NCI-H446 (cell line): ENCODE measurements at places on chromosomes 11 and 22.

- no peak for DNase-seq
These were observed 74.3 kb downstream of the TEAD1 start for GRCh38 chr11:12748561-12748960.

- DNase-seq = no peak
These were observed 10.0 kb downstream of the GATD1 start for GRCh38 chr11:767238-767637.

GRCh38 chr22:35740616-35741015 is 22.9 kb downstream of the APOL5 start:
- DNase-seq = no peak

DNA sequence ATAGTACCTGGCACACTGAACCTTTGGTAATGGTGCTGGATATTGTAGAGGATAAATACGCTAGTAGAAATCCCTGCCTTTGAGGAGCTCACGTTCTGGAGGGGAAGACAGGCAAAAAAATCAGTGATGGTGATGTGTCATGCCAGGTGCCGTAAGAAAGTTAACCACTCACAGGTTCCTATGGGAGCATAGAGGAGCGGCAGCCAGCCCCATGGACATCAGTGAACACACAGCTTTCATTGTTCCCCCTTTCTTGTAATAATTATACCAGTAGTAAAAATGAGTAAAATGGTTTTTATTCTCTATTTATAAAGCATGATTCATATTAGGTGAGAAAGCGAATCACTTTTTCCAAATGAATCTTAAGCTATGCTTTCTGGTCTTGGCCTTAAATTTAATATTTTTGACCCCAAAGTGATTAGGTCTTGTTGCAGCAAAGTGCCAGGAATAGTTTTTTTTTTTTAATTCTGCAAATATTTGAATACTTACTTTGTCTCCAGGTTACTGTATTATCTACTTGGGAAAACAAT is 57.9 kb downstream of the UVRAG start:
- no peak for DNase-seq

DNA sequence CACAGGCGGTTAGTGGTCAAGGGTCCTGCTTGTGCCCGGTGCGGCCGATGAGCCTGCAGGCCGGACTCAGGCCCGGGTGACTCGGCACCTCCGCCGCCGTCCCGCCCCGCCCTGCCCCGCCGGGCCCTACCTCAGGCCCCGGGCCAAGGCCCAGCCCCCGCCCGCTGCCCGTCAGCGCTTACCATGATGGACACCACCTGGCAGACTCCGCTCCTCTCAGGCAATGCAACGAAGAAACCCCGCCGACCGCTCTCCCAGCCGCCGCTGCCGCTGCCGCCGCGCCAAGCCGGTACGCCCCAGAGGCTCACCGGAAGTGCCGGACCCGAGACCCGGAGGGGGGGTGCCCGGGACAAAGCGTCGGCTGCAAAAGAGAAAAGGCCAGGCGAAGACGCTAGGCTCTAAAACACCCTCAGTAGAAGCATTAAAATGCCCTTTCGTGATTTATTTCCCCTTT is at the start of gene UFD1:
TSS of gene UFD1 (minus strand) at position 293 of the 454 bp plus-strand sequence. CDS start at position 185, 108 bp downstream.
- peak; percentile 85 for DNase-seq

DNA sequence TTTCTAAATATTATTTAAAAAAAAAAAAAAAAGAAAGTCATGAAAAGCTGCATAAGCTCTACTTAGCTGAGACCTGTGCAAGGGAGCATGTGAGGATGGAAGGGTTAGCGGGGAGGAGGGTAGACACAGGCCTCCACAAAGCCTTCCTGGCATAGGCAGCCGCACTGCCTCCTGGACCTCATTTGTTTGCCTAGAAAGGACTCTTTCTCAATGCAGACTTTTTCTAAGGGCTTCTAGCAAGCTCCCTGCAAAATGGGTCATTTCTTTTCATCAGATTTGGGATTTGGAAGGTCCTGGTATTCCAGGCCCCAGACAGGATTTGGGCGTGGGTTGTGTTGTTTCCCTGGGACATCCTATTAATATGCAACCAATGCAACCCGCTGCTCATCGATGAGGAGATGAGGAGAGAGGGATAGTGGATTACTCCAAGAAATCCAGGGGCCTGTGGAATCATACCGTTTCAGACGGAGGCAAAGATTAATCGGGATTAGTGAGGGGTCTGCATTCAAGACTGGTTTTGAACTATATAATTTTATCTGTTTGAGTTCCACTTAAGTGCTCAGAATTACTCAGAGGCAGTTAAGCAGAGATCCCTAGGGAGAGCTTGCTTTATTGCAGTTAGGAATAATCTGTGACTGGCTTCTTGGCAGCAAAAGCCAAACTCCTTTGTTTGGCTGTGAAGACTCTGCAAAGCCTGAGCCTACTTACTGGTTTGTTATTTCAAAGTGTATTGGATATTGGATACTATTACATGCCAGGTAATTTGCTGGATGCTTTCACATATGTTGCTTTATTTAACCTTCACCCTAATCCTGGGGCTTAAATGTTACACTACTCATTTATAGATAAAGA is 106.9 kb upstream of the NAV2 start:
- DNase-seq = peak; percentile 81

DNA sequence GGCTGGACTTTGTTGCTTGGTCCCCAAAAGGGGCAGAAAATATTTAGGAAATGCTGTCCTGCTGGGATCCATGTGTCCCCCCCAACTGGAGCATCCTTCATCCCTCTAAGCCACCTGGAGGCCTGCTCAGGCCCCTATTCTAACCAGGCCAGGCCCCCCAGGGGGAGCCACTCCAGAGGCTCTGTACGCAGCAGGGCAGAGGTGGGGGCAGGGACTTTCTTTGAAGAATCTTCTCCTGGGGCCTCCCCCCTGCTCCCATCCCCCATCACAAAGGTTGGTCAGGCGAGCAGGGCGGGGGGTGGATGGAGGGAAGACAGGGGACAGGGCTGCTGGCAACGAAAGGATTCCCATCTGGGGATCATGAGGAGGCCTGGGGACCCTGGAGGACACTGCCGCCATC is 170.8 kb downstream of the MN1 start:
- no peak for DNase-seq

- no peak for DNase-seq
These were observed 17.9 kb upstream of the MUC6 start for GRCh38 chr11:1054143-1055108.

- DNase-seq = no peak
These were observed 459.9 kb downstream of the OPCML start for GRCh38 chr11:133072378-133072777.

- DNase-seq = no peak
These were observed 6.4 kb upstream of the GTSE1 start for GRCh38 chr22:46290121-46290842.

DNA sequence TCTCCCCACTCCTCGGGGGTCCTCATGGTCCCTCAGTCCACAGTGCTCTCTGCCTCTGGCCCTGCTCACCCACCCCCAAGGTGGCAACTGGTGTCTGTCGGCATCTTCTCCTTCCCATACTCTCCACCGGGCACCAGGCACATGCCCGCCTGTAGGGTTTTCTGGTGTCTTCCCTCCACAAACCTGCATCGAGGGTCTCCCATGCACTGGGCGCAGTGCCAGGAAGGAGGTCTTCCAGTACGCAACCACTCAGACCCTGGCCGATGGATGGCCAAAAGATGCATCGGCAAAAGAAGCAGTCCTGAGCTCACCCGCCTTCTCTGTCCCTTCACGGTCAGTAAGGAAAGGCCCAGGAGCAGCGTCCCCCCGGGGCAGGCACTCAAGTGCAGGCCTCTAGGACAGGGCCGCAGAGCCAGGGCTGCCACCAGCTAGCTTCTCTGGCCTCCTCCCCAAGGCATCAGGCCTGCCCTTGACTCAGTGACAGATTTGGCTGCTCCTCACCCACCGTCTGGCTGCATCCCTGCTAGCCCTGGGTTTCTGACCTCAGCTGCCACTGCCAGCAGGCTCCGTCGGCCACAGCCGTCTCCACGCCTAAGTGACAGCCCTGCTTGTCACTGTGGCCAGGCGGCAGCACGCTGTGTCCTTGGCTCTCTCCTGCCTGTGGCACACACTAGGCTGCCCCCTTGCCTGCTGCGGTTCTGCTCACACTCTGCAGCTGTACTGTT is 32.1 kb upstream of the IGSF9B start:
- no peak for DNase-seq

- no peak for DNase-seq
These were observed 136.0 kb downstream of the LRRC4C start for GRCh38 chr11:41323446-41323845.

DNA sequence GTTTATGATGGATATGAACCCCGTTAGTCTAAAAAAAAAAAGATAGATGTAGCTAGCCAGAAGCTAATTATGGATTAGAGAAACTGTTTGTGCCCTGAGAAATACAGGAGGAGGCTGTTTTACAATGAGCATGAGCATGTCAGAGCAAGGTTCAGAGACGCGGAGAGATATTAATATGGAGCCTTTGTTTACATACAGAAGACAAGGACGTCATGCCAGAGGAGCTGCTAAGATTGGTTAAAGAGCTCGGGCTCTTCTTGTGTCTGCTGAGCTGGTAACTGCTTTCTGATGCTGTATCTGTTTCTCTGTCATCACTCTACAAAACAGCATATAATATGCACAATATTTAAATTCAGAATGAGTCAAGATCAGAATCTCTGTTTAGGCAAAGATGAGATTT is 24.9 kb upstream of the CCDC89 start:
- DNase-seq = no peak

GRCh38 chr11:110711776-110712658 is at the start of gene ARHGAP20:
Gene ARHGAP20, minus strand, starts transcription at chr11:110712437. Its CDS starts 206 bp downstream, at chr11:110712231.
- DNase-seq = peak; percentile 33

DNA sequence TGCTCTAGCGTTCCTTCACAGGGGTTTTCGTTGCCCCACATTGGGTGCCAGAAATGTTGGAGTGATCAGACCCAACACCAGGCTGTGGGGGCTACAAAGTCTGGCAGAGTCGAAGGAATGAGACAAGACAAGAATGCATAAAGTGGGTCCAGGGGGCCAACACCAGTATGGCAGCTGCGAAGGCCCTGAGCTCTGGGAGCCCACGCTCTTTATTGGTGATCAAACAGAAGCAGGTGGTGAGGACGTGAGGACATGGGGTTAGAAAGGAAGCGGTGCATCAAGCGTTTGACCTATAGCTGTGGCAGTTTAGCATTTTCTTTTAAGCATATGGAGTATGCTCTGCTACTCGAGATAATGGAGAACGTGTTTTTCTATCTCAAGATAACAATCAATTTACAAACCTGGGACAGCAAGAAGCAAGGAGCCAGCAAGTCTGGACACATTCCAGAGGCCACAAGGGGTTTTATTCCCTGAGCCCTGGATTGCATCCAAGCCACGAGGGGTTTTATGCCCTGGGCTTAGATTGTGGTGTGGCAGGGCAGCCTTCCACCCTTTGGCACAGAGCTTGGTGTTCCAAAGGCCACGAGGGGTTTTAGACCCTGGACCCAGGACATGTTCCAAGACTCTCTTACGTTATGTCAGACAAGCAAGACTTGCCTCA is 3.9 kb upstream of the DNAJB13 start:
- no peak for DNase-seq

DNA sequence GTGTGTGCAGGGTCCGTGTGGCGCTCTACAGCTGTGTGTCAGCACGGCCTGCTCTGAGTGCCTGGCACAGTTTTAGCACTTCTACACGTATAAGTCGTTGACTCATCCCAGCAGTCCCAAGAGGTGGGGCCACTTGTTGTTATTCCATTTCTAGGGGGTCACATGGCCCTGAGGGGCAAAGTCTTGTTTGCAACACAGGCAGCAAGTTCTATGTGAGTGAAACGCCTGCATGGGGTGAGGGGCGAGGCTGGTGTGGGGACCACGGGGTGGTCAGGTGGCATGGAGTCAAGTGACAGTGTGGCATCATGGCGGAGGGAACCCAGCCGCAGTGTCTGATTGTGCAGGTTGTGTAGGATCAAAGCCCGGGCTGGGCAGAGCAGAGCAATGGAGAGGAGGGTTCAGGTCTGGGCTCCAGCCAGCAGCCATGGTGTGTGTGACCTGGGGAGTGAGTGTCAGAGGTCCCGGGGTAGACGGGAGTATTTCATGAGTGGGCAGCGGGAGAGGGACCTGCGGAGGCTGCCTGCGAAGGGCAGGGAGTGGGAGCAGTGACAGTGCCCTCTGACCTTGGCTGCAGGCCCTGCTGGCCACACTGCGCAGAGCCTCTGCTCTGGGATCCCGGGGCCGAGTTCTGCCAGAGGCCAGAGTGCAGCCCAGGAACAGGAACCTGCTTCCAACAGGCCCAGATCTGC is 27.9 kb downstream of the SHANK3 start:
- DNase-seq = no peak

DNA sequence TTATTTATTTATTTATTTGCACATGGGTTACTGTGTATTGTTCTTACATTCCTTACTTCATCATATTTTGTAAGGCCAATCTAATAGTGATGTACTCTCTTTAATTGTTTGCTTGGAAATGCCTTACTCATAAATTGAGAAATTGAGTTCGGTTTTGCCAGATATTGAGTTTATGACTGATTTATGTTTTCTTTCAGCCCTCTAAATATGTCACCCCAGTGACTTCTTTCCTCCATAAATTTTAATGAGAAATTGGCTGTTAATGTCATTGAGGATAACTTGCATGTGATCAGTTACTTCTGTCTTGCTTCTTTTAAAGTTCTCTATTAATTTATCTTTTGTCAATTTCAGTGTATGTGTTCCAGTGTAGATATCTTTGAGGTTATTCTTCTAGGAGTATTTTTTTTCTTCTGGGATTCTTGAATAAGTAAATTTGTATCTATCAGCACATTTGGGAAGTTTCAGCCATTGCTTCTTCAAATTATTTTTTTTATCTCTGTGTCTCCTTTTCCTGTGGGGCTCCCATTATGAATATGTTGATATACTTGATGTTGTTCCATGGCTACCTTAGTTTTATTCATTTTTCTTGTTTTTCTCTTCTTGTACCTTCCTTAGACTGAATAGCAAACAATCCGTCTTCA is 47.8 kb downstream of the XKR3 start:
- DNase-seq = no peak

- no peak for DNase-seq
These were observed 38.5 kb downstream of the TTC17 start for GRCh38 chr11:43397251-43397650.

DNA sequence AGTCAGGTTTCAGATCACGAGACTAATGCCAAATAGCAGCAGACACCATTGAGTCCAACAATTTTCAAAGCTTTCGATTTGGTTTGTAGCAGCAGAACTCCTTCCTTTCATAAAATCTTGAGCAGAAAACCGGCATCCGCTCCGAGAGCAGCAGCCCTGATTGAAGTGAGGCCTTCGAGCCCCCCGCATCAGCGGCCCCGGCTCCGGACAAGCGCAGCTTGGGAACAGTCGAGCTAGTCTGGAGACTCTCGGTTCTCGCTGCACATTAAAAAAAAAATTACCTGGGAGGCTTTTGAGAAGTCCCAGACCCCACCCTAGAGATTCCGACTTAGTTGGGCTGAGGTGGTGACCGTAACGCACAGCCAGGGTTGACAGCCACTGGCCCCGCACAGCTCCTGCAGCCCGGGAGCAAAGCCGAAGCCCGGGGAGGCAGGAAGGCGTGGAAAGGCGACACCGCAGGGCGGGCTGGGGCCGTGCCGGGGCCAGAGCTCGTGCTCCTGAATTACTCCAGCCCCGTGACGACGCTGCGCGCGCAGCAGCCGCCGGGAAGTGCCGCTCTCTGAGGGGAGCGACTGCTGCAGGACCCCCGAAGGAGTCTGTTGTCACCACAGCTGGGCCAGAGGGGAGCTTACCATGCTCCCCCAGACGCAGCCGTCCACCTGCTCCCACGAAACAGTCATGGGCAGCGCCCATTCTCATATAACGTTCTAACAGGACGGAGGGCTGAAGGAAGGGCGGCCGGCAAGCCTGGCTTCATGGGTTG is 57.8 kb downstream of the SPATA19 start:
- no peak for DNase-seq

- no peak for DNase-seq
These were observed 81.5 kb upstream of the TP53AIP1 start for GRCh38 chr11:129023968-129024676.
